Smooth muscle cell of the brain vasculature (primary cell): ENCODE measurements at places on chromosomes 1 and 21.

DNA sequence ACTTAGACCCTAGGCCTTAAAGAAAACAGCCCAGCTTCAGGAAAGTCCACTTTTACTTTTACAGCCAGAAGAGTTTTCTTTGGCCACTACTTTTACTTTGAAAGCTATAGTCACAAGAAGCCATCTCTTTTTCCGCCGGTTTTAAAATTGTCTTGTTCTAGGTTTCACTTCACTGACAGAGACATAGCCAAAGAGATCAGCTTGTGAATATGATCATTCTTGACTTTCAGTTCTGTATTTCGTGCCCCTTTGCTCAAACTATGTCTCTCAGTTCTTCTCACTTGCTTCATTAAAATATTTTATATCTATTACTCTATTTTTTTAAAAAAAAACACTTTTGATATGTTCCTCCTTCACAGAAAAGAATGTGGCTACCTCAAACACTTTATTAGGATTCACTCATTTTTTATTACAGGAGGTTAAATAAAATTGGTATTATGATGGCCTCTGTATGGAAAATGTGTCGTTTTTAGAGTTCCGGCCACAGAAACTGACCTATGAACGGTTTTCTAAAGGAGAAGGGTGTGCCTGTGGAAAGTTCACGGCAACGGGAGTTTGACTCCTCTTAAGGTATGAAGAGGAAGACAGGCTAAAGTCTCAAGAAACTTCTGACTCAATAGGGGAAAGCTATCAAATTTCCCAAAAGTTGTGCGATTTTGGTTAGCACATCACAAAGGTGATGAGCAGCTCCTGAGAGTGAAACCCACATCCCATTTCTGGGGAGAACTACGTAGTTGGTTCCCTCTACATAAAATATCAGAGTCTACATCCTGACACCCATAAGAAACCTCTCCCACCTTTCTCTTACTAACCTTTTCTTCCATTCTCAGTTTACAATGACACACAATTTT is 1.2 kb downstream of the MCOLN2 start:
- DNase-seq = no peak

DNA sequence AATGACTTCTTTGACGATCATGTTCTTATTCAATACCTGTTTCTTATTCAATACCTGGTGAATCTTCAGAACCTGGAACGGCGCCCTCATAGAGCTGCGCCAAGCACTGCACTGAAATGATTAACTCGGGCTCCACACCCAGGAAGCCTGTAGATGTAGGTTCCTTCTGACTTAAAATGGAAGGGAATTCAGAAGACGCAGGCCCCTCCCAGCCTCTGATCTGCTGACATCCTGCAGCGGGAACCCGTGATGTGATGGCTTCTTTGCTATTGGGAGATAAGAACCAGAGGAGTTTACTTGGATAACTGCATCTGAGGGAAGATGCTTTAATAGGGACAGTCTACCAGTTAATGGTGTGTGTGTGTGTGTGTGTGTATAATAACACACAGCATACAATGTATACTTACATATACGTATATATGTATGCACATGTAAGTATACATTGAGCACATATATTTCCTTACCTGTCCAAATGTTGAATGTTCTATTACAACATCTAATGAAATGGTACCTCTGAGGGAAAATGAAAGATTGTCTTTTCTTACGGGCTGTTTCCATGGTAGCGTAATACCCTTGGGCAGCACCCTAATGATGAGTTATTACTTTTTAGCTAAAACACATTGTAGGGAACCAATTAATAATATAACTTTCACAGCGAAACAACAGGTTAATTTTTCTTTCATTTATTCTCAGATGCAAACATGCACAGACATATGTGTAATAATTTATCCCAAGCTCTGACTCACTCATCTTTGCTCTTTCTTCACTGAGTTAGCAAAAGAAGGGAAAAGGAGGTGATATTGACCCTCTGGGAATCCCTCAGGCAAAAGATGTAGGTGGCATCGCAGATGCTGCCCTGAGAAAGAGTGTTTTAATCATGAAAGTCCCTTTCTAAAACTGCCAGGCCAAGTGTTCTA is 379.8 kb downstream of the SIPA1L2 start:
- no peak for DNase-seq

DNA sequence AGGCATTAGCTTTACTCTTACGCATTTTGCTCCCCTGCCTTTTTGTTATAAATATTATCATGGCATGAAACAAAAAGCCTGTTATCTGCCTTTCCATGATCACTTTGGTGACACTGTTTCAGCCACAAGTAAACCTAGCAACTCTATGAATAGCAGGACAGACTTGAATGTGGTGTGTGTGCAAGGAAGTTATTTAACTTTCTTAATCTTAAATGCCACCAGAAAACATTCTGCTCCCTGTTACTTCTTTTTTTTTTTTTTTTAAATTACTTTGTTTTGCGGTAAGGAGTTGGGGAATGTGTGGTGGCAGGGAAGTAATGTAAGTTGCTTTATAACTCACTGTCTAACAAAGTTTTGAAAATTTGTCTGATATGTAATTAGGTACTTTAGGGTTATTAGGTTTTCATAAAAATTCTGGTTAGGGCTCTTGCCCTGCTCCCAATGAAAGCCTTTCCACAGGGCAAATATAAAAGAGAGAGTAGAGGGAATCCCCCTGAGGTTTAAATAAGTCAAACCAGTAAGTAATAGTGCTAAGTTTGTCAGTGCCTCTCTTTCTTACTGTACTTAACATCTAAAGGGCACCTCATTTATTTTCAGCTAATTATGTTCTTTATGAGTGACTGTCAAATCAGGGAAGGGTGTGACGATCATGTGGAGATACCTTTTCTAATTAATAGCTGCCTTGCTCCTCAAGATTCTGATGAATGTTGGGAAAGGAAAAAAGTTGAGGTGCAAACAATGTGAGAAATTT is 39.5 kb downstream of the RASAL2 start:
- DNase-seq = no peak

GRCh38 chr1:221437171-221437570 is 304.7 kb downstream of the DUSP10 start:
- DNase-seq = no peak

GRCh38 chr1:117014209-117014608 is 12.6 kb downstream of the CD101 start:
- DNase-seq = no peak

- DNase-seq = no peak
These were observed 16.0 kb downstream of the TNFSF4 start for GRCh38 chr1:173191011-173191705.

DNA sequence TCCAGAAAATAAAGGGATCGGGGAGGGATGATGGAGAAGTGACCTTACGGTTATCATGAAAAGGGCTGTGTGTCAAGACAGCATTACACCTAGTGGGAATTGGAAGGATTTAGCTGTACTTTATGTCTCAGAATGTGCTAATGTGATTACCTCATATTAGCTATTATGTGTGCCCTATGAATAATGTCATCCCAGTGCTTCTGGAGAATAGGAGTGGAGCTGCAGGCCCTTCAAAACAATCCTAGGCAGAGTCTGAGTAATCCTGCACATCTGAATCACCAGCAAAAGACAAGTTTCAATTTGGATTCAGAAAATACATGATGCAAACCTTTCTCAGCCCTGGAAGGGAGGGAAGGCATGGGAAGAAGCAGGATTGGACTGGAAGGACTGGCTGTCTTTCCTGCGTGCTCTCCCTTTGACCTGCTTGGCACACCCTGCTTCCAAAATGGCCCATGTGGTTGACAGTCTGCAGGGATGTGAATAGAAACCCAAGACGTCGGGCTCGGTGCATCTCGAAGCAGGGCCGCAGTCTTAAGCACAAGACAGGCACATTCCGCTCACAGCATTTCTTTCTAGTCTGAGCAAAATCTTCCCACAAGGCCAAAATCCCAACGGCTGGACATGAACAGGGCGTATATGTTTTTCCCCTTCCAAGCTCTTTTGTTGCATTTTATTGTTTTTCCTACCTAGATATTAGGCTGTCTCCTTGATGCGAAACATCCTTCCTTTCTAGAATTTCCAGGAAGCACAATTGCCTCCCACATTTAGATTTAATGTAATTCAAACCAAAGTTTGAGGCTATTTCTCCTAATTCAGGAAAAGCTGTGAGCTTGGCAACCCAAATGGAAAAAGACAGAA is 54.3 kb upstream of the TARBP1 start:
- DNase-seq = no peak

DNA sequence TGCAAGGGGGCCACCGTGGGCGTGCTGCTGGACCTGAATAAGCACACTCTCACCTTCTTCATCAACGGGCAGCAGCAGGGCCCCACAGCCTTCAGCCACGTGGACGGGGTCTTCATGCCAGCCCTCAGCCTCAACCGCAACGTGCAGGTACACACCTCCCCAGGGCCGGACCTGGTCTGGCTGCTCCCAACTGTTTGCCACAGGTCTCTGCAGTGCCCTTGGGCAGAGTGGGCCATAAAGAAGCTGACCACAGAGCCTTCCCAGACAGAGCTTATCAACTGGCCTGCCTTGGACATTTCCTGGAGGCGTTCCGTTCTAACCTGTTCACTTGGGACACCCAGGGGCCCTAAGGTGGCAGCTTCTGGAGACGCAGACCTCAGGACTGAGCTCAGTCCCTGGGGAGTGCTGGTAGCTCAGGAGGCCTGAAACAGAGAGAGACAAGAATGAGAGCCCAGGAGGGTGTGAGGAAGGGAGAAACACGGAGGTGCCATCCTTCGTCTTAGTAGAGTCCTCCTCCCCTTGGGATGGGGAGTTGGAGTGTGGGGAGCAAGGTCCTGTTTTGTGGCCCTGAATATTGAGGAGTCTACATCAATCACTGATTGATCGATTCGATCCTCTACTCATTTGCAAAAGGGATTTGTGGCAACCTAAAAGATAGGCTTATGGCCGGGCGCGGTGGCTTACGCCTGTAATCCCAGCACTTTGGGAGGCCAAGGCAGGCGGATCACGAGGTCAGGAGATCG is 27.0 kb upstream of the GNPAT start:
- no peak for DNase-seq

DNA sequence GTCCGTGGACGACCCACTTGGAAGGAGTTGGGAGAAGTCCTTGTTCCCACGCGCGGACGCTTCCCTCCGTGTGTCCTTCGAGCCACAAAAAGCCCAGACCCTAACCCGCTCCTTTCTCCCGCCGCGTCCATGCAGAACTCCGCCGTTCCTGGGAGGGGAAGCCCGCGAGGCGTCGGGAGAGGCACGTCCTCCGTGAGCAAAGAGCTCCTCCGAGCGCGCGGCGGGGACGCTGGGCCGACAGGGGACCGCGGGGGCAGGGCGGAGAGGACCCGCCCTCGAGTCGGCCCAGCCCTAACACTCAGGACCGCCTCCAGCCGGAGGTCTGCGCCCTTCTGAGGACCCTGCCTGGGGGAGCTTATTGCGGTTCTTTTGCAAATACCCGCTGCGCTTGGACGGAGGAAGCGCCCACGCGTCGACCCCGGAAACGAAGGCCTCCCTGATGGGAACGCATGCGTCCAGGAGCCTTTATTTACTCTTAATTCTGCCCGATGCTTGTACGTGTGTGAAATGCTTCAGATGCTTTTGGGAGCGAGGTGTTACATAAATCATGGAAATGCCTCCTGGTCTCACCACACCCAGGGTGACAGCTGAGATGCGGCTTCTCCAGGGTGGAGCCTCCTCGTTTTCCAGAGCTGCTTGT is 32.4 kb downstream of the PRMT2 start:
- no peak for DNase-seq

GRCh38 chr1:66395202-66396061 is 138.5 kb upstream of the SGIP1 start:
- no peak for DNase-seq
